ENCODE measurements at places on chromosomes 4 and X. TPM values are rescaled to one million over a fixed set of nuclear protein-coding genes. Genes with fewer than 3 reads are reported as not detected.

DNA sequence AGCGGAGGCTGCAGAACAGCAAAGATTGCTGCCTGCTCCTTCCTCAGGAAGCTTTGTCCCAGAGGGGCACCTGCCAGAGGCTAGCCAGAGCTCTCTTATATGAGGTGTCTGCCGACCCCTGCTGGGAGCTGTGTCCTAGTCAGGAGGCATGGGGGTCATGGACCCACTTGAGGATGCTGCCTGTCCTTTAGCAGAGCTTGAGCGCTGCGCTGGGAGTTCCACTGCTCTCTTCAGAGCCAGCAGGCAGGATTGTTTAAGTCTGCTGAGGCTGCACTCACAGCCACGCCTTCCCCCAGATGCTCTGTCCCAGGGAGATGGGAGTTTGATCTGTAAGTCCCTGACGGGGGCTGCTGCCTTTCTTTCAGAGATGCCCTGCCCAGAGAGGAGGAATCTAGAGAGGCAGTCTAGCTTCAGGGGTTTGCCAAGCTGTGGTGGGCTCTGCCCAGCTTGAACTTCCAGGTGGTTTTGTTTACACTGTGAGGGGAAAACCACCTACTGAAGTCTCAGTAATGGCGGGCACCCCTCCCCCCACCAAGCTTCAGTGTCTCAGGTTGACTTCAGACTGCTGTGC is 10.9 kb downstream of the DCK start:
- H3K36me3 ChIP-seq, result no peaks in the 10 kb centered on the region
- H3K27ac ChIP-seq, result no peak overlapping the region
- H3K27me3 ChIP-seq, result no peaks in the 10 kb centered on the region
- DNase-seq, result peak; percentile 66
- H3K4me1 ChIP-seq, result no peaks in the 10 kb centered on the region
- H3K4me3 ChIP-seq, result no peak overlapping the region

Gene VCX3B
- total RNA-seq, result 0.38 TPM

Gene CENPVL1
- total RNA-seq, result not detected

Gene SPANXC
- total RNA-seq, result not detected

DNA sequence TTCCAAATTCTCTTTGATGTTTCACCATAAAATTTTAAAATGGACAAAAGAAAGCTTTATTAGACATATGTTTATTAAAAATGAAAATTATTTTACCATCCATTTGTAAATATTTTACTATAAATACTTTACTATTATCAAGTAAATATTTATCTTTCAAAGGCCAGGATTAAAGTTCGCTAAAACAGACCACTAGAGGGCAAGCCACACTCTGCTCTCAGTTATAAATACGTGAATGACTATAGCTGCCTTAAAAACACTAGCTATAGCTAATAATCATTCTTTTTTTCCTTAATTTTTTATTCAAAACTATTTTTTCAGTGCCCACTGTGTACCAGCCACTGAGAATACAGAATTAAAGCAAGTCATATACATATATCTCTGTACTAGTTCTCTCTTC is 38.6 kb downstream of the UNC5C start:
- peak; percentile 40 for DNase-seq
- H3K27ac ChIP-seq, result no peak overlapping the region
- no peaks in the 10 kb centered on the region for H3K27me3 ChIP-seq

Gene MAGEE2
- not detected for total RNA-seq

- no peak overlapping the region for H3K4me3 ChIP-seq
- DNase-seq, result no peak
- H3K27me3 ChIP-seq, result no peaks in the 10 kb centered on the region
- no peak overlapping the region for H3K27ac ChIP-seq
- no peaks in the 10 kb centered on the region for H3K4me1 ChIP-seq
Measured at GRCh38 chrX:79130857-79131256, 13.6 kb upstream of the GPR174 start.

Gene ENPEP
- total RNA-seq, result 39.9 TPM

GRCh38 chrX:49960061-49960460 is 37.7 kb downstream of the CLCN5 start:
- H3K27me3 ChIP-seq, result no peaks in the 10 kb centered on the region
- no peak overlapping the region for H3K27ac ChIP-seq
- H3K36me3 ChIP-seq, result no peaks in the 10 kb centered on the region
- DNase-seq, result no peak
- H3K4me3 ChIP-seq, result no peak overlapping the region

GRCh38 chrX:101391831-101392230 is 1.0 kb downstream of the RPL36A start:
- DNase-seq, result no peak
- no peaks in the 10 kb centered on the region for H3K27me3 ChIP-seq
- H3K36me3 ChIP-seq, result no peaks in the 10 kb centered on the region
- H3K4me1 ChIP-seq, result peaks cover 6% of the 10 kb centered on the region
- H3K27ac ChIP-seq, result no peak overlapping the region

Gene DGAT2L6
- total RNA-seq, result not detected

- H3K4me1 ChIP-seq, result no peaks in the 10 kb centered on the region
- H3K27ac ChIP-seq, result no peak overlapping the region
- H3K27me3 ChIP-seq, result peaks cover 5% of the 10 kb centered on the region
- DNase-seq, result no peak
Measured at GRCh38 chrX:17077361-17077760, 130.9 kb downstream of the REPS2 start.

DNA sequence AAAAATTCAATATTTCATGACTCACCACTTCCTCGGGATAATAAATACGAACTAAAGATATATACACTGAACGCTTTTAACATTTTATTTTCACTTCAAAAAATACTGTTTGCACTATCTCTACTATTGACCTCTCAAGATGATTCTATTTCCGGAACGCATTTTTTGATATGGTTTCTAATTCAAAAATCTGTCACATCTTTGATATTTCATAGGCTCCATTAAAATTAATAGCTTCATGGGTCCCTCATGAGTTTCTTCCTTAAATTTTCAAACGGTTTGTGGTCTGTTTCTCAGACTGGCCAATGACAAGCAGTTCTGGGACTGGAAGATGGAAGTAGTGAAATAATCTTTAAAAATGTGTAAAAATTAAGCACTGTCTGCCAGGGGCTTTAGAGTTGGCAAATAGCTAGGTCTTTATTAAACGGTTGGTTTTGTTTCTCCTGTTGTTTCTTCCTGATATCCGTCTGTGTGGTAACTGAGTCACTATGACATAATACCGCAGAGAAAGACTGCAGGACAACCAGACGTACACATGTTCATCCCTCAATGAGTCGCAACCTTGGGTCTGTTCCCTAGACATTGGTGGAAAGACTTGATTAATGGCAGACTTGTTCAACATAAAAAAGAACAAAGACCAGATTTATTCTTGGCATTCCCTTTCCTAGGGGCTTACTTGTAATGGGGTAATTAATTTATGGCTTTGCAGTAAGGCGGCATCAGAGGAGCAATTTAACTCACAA is 133.8 kb downstream of the PALLD start:
- no peak for DNase-seq
- H3K27ac ChIP-seq, result no peak overlapping the region
- peak overlapping the region; percentile 42 for H3K4me3 ChIP-seq
- H3K4me1 ChIP-seq, result no peaks in the 10 kb centered on the region
- H3K27me3 ChIP-seq, result no peaks in the 10 kb centered on the region

Gene CT83
- not detected for total RNA-seq

- DNase-seq, result peak; percentile 76
- no peaks in the 10 kb centered on the region for H3K36me3 ChIP-seq
- no peaks in the 10 kb centered on the region for H3K27me3 ChIP-seq
Measured at GRCh38 chr4:9703391-9703790, 78.0 kb upstream of the DRD5 start.

Gene BEX1
- 5.4 TPM for total RNA-seq

Gene ETDB
- total RNA-seq, result not detected

Gene XG
- 0.50 TPM for total RNA-seq

Gene NLGN4X
- 5.6 TPM for total RNA-seq

Gene CFAP99
- 1.7 TPM for total RNA-seq

- DNase-seq, result peak; percentile 95
- no peaks in the 10 kb centered on the region for H3K4me1 ChIP-seq
- no peaks in the 10 kb centered on the region for H3K27me3 ChIP-seq
Measured at GRCh38 chr4:123396307-123397143, at the start of gene SPRY1. Gene SPRY1 (plus strand): TSS chr4:123396795. CDS start chr4:123401592, 4,797 bp downstream.

Gene FAM200B
- total RNA-seq, result 44.0 TPM

Gene TRIM75
- not detected for total RNA-seq

DNA sequence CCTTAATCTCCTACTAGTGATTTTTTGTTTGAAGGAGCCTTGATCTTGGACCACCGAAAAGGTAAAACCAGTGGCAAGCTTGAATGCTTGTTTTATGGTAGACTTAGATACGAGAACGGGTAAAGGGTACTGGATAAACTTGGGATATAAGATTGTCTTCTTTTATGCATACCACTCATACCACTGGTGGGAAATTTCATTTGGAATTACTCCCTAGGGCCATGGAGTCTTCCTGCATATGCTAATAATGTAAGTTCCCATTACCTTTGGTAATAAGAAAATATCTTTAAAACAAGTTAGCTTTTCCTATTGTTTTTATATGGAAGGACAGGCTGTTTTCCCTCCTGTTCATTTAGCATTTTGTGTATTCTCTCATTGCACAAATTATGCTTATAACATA is 11.7 kb downstream of the SMARCAD1 start:
- H3K27me3 ChIP-seq, result no peaks in the 10 kb centered on the region
- H3K4me3 ChIP-seq, result no peak overlapping the region
- DNase-seq, result no peak
- no peak overlapping the region for H3K27ac ChIP-seq
- no peaks in the 10 kb centered on the region for H3K4me1 ChIP-seq

Gene IL13RA1
- 79.8 TPM for total RNA-seq

- H3K27me3 ChIP-seq, result no peaks in the 10 kb centered on the region
- peak overlapping the region; percentile 26 for H3K27ac ChIP-seq
- H3K36me3 ChIP-seq, result no peaks in the 10 kb centered on the region
- H3K4me1 ChIP-seq, result peaks cover 10% of the 10 kb centered on the region
- no peak for DNase-seq
- no peak overlapping the region for H3K4me3 ChIP-seq
Measured at GRCh38 chr4:76957004-76957738, 7.6 kb downstream of the SEPTIN11 start.

Gene ESX1
- not detected for total RNA-seq

DNA sequence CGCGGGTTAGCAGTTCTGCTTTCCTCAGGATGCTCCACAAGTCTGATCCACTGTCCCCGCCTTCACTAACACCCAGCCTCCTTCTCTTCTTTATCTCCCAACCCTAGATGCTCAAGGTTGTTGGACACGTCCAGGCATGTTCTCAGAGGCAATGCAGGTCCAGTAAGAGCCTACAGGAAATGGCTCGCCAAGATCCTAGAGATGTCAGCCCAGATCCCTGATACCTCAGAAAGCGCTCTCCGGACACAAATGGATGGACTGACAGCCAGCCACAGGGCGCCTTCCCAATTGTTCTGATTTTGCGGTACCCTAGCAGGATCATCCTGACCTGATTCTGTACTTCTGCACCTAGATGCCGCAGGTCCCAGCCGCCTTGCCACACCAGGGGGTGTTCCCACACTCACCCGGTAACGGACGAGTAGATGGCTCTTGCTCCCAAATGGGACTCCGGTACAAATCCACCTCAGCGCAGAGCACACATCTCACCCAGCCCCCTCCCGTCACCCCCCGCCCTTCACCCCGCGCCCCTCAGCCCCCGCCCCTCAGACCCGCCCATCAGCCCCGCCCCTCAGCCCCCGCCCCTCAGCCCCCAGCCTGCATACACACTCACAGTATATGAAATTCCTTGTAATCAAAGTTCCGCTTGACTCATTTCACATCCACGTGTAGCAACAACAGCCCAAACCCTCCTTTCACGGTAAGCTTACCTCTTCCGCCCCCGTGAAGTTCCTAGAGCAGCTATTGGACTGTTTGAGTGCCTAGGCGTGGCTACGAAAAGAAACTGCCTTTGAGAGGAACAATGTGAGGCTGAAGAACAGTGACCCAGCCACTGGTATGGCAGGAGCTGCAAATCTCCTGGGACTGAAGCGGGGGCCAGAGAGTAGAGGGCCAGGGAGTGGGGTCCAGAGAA is at the start of gene EDA2R:
TSS of gene EDA2R (minus strand) at position 488 of the 910 bp plus-strand sequence. CDS start 23,058 bp downstream, outside the sequence.
- H3K4me3 ChIP-seq, result peak within 1 kb of the TSS; percentile 58
- H3K36me3 ChIP-seq, result no peaks in the 10 kb centered on the region
- peak; percentile 44 for DNase-seq
- H3K27me3 ChIP-seq, result no peaks in the 10 kb centered on the region

DNA sequence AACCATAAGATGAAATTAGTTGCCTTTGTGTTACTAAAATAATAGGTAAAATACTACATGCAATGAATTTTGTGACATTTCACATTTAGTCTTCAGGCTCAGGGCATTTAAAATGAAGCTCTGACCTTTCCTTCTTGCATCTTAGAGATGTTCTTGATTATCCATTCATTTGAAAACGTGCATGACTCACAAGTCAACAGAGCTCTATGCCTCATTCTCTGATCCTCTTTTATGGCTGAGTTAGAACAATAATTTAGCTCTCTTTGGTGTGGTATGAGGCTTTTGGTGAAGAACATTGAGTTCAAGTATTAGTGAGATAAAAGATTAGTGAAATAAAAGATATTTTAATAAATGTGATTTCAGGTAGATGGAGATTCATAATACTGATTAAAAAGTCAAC is 66.5 kb downstream of the TIGD2 start:
- no peak overlapping the region for H3K4me3 ChIP-seq
- no peak overlapping the region for H3K27ac ChIP-seq
- H3K27me3 ChIP-seq, result no peaks in the 10 kb centered on the region
- no peaks in the 10 kb centered on the region for H3K36me3 ChIP-seq
- H3K4me1 ChIP-seq, result no peaks in the 10 kb centered on the region

Gene MAGEA9B
- total RNA-seq, result not detected

Gene SOX3
- not detected for total RNA-seq

DNA sequence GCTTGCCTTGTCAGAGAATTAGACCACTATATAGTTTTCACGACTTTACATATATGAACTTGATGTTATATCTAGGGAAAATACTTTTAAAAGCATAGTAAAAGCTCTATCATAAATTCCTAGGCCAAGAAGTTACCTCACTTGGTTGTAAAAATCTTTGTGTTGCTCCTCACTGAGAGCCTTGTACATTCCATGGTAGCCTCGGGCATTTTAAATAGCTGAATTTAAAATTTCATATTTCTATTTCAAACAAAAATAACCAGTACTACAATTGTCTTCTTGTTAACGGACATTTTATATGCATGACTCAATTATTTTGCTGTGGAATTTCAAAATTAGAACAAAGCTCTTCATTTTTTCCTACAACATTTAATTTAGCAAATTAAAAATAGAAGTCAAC is 107.6 kb downstream of the MID1 start:
- peaks cover 10% of the 10 kb centered on the region for H3K4me1 ChIP-seq
- no peaks in the 10 kb centered on the region for H3K27me3 ChIP-seq
- H3K27ac ChIP-seq, result no peak overlapping the region
- no peak overlapping the region for H3K4me3 ChIP-seq

GRCh38 chr4:17616283-17616682 is 1.8 kb downstream of the MED28 start:
- H3K36me3 ChIP-seq, result peaks cover 20% of the 10 kb centered on the region
- no peaks in the 10 kb centered on the region for H3K4me1 ChIP-seq
- no peak overlapping the region for H3K27ac ChIP-seq

Gene DCAF16
- total RNA-seq, result 40.7 TPM

DNA sequence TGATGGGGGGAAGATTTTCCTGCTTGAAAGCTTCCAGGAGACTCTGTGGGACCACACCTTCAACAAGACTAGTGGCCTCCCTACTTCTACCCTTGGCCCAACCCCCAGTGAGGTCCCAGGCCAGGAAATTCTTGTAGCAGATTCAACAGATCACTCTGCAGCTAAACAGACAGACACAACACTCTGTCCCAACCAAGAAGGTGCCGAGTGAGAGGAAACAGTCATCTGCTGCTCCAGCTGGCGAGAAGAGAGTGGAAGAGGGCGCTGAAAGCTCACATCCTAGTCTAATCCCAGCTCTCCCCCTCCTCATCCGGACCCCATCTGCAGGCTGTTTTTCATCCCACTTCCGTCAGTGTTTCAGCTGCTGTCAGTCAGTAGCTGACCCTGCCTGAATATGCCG is 63.4 kb downstream of the CHRDL1 start:
- DNase-seq, result no peak
- H3K27ac ChIP-seq, result no peak overlapping the region
- no peak overlapping the region for H3K4me3 ChIP-seq
- H3K4me1 ChIP-seq, result no peaks in the 10 kb centered on the region
- peaks cover 3% of the 10 kb centered on the region for H3K27me3 ChIP-seq

Gene TMPRSS11F
- total RNA-seq, result not detected

All from kidney (tissue), 22 donors.